GOT3 (cell line): ENCODE measurements at places on chromosomes 11 and 22.

DNA sequence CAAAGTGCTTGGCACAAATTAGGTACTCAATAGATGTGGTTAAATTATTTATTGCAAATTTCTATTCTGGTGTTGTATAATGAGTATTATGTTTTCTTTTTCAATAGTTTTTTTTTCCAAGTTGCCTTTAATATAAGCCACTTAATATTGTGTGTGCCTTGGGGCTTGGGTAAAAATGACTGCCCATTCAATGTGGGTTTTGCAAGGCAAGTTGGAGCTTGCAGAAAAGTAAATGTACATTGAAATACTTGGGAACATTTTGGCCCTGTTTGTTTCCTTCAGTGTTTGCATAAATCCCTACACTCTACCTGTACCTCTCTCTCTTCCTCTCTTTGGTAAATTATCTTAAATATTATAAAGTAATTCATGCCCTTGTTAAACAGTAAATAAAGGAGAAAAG lies 2.1 kb upstream of the CCDC81 start:
- no peak for DNase-seq

- DNase-seq = no peak
Observed at GRCh38 chr11:76074148-76075095, 131.9 kb downstream of the WNT11 start.

GRCh38 chr22:35065796-35066218 lies at the start of gene ISX:
Gene ISX, plus strand, starts transcription at chr22:35066158. Its CDS starts 930 bp downstream, at chr22:35067088.
- no peak for DNase-seq

- no peak for DNase-seq
Observed at GRCh38 chr11:10072142-10072541, 221.9 kb downstream of the SBF2 start.

GRCh38 chr22:46390652-46391301 lies 55.3 kb downstream of the TRMU start:
- no peak for DNase-seq

- DNase-seq = no peak
Observed at GRCh38 chr22:40414838-40415505, 44.6 kb downstream of the SGSM3 start.

DNA sequence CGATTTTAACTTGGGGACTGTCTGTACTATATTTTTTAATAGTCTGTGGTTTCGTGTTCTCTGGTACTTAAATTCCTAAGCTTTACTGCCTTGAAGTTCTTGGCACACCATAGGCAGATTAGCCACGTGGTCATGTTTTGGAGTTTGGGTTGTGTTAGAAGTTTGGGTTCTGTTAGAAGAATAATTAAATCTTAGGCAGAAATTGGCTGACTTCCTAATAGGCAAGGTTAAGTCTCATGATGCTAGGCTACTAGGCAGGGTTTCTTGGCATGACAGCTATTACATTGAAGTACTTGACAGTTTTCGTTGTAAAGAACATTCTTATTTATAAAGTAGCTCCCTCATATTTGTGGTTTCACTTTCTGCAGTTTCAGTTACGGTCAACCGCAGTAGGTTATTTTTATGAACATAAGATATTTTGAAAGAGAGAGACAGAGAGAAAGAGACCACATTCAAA lies 30.0 kb upstream of the MMP7 start:
- no peak for DNase-seq

DNA sequence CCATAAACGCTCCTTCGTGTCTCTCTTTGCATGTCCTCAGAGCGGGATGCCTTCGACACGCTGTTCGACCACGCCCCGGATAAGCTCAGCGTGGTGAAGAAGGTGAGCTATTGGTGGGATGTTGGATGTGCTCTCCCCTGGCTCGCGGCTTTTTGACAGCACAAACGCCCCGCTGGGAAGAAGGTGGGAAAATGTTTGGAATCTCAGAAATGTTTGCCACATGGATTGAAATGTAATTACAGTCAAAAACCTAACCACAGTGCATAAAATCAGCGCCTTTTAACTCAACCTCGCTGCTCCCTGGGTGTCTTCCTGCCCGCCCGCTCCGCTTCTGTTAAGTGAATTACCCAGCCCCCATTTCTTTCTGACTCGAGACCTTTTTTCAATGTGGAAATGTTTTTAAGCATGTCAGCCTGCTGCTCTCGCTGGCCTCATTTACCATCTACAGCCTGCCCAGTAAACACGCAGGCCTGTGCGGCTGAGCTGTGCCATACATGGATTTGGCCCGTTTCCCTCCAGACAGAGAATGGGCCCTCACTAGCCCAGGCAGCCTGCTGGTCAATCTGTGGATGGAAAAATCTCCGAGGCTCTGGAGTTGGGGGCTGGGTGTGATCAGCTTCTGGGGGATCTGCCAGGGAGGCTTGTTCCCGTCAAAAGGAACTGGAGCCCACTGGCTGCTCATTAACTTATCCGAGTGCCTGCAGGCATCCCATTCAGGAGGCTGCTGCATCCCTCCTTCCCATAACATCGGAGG lies 32.7 kb upstream of the PARVG start:
- no peak for DNase-seq

DNA sequence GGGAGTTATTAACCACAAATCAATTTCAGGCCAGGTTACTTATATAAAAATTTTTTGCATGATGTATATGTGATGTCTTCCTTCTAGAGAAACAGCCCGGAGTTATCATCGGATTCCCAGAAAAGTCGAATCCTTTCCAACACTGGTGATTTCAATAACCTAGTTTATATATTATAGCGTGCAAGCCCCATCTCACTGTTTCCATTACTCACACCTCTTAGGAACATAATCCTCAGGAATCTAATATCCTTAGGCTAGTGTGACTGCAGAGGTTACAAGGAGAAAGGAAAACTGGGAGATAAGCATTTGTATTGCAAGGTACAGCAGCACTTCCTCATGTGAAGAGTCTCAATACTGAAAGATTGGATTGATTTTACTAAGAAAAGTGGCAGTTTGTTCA lies 20.3 kb downstream of the ARHGAP20 start:
- no peak for DNase-seq
